NCI-H1048 (cell line): ENCODE measurements at places on chromosomes 12 and 14.

- no peak for DNase-seq
These were observed 273.3 kb downstream of the ALG10 start for GRCh38 chr12:34295366-34296142.

DNA sequence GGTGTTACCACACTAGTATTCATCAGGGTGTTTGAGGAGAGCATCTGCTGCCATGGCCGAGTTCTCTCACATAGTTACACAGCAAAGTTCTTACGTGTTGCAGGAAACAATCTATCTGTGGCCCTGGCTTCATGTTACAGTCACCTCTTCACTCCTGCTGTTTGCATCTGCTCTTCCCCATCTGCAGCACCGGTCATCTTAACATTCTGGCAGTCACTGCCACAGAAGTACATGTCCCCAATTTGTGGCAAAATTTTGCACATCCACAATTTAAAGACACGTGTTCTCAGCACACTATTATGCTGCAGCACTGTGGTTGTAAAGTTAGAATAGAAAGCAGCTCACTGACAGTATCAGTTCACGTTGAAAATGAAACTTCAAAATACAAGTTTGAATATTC lies 23.2 kb downstream of the MAPK1IP1L start:
- DNase-seq = no peak

DNA sequence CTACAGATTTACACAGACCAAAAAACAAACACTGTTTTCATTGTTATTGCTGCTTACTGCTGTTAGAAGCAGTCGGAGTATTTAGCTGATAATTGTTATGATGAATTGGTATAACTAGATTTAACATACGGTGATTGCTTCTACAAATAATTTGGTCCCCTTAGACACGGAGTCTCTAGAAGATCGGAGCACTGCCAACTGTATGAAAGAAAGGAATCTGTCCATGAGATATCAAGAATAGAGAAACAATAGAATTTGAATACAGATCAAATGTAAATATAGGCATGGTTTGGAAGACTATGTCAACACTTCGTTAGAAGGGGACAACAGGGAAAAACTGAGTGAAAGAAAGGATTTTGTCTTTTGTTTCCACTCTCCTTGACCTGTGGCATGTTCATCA lies 110.9 kb downstream of the PPP2R5E start:
- DNase-seq = no peak

GRCh38 chr14:36091096-36091495 lies 85.4 kb downstream of the PTCSC3 start:
- DNase-seq = no peak

GRCh38 chr12:132608231-132609171 lies 1.9 kb downstream of the LRCOL1 start:
- no peak for DNase-seq

GRCh38 chr12:74381958-74382357 lies 155.7 kb upstream of the ATXN7L3B start:
- no peak for DNase-seq

GRCh38 chr14:93716746-93717667 lies 71.3 kb downstream of the PRIMA1 start:
- no peak for DNase-seq

GRCh38 chr12:90954921-90955320 lies at the start of gene CCER1:
CCER1 (minus strand) TSS chr12:90955176; CDS start chr12:90954742, 434 bp downstream.
- DNase-seq = no peak

DNA sequence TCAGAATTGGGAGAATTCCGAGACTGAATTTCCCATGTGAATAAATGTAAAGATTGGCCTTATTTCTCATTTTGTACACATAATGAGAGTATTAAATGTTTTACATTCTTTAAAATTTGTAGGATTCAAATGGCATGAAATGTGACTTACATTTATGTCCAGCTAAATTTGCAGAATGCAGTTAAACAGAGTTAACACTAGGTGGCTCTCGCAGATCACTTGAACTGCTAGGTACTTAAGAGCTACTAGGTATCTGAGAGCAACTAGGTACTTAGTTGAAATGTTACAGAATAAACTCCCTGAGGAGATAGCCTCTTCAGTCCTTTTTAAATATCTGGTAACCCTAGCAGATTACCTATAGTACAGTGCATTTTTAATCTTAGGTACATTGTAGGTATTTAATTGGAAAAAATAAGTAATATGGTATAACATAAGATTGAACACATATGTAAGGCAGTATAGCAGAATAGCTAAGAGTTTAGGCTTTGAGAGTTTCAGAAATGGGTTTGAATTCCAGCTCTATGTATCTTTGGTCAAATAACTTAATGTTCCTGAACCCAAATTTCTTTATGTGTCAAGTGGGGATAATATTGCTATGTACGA lies 73.8 kb downstream of the KIAA0586 start:
- DNase-seq = peak; percentile 25

DNA sequence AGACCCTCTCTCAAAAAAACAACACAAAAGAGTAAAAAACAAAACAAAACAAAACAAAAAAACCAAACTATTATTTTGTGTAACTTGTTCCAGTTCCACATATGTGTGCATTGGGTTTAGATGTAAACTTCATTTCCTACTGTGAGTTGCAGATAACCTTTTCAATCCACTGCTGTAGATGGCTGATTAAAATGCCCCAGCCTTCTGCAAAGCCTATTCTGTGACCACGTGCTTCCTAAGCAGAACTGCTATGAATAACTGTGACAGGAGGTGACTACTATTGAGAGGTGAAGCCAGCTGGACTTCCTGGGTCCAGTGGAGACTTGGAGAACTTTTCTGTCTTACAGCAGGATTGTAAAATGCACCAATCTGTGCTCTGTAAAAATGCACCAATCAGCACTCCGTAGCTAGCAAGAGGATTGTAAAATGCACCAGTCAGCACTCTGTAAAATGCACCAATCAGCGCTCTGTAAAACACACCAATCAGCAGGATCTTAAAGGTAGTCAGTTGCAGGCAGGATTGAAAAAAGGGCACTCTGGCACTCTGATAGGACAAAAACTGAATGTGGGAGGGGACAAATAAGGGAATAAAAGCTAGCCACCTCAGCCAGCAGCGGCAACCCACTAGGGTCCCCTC lies 10.3 kb upstream of the ELK3 start:
- no peak for DNase-seq

DNA sequence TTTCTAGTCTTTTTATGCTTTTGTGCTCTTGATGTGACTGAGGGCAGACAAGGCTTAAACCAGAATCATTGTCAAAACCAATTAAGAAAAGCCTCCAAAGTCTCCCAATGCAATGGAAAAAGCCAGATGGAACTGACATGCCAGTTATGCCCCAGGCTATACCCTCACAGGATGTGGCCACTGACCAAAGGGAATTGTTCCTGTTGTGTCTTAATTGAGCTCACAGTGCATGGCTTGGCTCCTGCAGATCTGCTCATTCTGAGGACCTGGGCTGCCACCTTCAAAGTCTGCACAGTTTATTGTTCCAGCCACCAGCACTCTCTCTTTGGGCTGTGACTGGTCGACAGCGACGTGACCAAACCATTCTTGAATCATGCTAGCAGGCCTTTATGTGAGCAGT lies 17.1 kb upstream of the BICD1 start:
- no peak for DNase-seq

DNA sequence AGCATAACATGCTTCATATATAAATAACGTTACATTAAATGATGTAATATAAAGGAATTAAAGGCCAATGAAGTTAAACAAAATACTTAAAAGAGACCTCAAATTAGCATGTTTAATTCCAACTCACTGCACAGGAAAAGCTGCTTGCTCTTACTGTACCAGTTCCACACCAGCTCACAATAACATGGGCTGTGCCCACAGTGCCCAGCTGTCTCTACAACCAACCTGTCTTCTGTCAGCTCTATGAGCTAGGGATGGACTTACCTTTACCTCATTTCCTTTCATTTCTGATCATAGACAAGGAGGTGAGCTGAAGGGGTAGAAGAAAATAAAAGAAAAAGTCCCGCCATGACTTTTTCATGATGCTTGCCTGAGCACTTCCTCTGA lies 64.8 kb downstream of the NKX2-1 start:
- no peak for DNase-seq

GRCh38 chr12:121205491-121205890 lies 4.4 kb upstream of the P2RX4 start:
- no peak for DNase-seq

DNA sequence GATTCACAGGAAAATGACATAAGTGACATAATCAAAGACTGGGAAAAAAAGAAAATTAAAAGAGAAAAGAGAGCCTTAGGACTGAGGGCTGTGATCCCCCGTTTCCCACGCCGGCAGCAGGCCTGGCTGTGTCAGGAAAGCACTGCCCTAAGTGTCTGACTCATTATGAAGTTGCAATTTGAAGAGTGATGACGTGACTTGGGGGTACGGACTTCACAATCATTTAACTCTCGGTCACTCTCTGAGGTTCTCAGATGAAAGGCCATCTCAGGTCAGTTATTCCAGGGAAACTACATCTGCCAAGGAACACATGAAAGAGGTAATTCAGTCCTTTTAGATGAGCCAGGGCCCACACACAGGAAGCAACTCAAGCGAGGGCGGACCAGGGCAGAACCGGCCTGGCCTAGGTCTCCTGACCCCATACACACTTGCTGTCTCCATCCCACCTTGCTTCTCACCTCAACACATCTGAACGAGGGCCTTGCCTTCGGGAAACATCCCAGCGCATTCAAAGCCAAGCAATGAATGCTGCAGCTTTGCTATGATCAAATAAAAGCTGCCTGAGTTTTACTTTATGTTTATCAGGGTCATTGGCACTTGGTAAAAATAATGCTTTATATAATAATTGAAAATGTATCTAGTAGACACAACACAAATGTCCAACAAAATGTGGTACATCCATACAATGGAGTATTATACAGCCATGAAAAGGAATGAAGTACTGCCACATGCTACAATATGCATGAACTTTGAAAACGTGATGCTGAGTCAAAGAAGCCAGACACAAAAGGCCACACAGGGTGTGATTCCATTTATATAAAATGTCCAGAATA lies 2.7 kb downstream of the SSH1 start:
- no peak for DNase-seq

GRCh38 chr14:66116732-66117131 lies 369.4 kb upstream of the CCDC196 start:
- no peak for DNase-seq

- DNase-seq = no peak
These were observed 2.3 kb downstream of the TCP11L2 start for GRCh38 chr12:106304797-106305196.

DNA sequence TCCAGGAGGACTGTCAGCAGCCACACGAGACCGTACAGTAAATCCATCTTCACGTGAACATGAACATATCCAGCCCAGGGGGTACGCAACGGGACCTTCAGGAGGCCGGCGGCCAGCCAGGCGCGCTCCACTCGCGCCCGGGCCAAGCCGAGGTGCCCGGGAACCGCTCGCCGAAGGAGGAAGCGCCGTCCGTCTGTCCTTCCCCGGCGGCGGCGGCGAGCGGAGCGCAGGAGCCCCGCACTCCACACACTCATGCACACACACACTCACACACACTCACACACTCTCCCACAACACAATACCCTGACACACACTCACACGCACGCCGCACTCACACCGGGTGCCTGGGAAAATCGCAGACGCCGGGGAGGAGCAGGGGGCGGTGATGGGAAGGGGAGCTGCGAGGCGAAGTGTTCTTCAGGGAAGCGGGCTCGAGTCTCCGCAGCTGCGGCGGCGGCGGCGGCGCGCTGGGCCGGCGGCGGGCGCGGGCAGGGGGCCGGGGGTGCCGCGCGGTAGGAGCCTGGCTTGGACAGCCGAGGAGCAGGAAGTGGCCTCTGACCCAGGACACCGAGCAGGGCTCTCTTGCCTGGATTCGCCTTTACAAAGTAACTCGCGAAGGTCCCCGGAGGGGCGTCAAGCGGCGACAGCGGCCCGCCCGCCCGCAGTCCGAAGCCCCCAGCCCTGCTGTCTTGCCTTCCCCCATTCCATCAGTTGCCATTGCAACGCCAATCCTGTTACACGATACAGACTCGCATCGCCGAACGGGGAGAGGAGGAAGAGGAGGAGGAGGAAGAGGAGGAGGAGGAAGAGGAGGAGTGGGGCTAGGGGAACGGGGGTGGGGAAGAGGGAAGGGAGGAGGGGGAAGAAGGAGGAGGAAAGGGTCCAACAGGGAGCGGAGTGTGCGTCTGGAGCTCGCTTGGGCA lies 601 bp downstream of the MDGA2 start:
- no peak for DNase-seq

DNA sequence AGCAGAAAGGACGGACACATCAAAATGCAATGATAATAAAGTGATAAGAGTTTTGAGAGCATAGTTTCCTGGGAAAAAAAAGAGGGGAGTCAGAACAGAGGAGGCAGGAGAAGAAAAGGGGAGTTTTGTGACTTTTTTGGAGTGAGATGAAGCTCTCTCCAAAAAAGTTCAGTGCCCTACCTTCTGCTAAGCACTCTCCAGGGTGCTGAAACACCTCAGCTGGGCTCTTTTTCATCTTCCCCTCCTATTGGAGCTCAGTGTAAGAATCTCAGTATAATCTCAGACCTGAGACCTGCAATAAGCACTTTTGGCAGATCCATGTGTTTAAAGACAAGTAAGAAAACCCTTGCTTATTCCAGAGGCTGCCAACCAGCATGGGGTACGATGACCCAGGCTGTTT lies 58.9 kb upstream of the SRRM4 start:
- no peak for DNase-seq

DNA sequence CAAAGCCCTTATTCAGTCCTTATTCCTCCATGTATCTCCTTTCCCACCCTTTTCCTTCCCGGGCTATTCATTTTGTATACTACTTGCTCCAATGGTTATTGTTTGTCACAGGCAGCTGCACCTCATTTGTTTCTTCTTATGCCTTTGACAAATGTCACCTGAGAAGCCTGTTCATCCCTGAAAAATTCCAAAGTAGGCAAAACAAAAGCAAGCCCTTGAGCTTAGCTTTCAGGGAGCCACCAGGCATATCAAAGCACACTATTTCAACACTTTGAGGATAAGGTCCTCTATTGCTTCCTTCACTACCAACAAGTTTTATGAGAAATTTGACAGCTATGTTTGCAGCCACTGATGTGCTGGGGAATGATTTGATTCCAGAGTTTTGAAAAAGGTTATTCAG lies 738.7 kb upstream of the LMO3 start:
- DNase-seq = no peak

- no peak for DNase-seq
These were observed 27.8 kb upstream of the CAPRIN2 start for GRCh38 chr12:30782316-30783173.

DNA sequence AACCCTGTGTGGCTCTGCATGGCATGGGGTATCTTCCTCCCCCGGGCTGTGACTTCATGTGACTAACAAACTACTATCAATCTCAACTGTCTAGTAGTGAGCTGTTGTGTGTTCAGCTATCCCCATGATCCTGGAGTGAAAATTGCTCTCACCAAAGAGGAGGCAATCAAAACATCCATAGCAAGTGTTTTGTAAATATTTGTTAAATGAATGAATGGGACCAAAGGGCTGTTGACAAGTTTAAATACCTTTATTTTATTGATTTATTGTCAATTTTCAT lies 138.1 kb upstream of the CPM start:
- DNase-seq = no peak
